Esophagus squamous epithelium (tissue), 5 donors: ENCODE measurements at places on chromosomes 12 and 14.

GRCh38 chr12:54711669-54712068 is 63.5 kb upstream of the DCD start:
- no peak for DNase-seq

DNA sequence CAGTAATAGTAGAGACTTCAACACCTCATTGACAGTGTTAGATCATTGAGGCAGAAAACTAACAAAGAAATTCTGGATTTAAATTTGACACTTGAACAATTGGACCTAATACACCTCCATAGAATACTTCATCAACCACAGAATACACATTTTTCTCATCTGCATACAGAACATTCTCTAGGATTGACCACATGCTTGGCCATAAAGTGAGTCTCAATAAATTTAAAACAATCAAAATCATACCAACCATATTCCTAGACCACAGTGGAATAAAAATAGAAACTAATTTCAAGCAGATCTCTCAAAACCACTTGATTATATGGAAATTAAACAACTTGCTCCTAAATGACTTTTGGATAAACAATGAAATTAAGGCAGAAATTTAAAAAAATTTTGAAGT is 82.3 kb downstream of the SLC38A4 start:
- no peak for DNase-seq

DNA sequence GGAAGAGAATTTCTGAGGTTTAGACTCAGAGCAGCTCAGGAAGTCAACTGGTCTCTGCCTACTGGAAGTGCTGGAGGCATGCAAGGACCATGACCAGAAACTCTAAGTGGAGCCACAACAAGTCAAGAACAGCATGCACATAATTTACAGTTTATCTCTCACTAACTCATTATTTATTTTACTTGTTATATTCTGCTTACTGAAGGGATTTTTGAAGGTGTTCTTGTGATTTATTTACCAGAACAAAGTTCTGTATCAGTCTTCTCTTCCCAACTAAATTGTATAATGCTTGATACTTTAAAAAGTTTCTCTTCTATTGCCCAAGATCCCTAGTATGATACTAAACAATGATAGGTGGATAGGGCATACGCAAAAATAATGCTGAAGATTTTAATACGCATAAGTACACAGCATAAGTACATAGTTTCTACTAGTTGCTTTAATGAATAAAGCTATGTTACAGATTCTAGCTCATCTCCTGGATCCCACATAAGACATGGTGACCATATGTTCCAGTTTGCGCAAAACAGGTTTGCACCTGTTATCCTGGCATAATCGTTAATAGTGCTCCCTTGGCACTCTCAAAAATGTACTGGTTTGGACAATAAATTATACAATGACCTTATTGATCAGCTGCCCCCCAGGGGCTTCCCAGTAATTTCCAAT is 11.6 kb upstream of the SPTB start:
- DNase-seq: no peak

DNA sequence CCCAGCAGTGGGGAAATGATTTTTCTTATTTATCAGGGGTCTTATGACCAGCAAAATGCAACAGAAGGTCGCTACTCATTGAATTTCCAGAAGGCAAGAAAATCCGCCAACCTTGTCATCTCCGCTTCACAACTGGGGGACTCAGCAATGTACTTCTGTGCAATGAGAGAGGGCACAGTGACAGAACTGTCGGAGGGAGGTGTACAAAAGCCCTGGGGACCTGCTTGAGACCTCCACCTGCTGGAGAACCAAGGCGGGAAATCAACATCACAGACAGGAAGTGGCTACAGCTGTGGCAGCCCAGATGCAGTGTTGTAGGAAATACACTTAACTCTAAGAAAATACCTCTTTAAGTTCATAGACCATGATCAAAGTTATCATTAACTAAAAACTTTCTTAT is 250.9 kb upstream of the OR4E1 start:
- no peak for DNase-seq

- no peak for DNase-seq
These were observed 134.2 kb downstream of the SMOC1 start for GRCh38 chr14:70013271-70013873.

GRCh38 chr12:21478756-21479455 is 22.5 kb downstream of the RECQL start:
- DNase-seq: no peak

DNA sequence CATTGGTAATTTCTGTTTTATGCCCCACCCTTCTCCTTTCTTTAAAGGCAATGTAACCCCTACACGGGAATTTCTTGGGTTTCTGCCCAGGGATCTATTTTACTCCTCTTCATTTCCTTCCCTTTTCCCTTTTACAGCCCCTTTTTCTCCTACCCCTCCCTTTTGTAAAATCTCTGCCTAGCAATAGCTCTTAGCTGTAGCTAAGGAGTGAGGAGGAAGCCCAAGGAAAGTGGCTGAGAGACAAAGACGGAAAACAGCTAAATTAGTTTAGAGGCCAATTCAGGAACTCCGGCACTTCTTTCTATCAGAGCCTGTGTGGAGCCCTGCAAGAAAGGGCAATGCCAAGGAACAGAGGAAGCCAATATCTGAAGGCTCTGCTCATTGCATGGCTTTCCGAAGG is 40.3 kb downstream of the SOCS2 start:
- DNase-seq: no peak

- no peak for DNase-seq
These were observed 6.4 kb downstream of the GNS start for GRCh38 chr12:64752833-64753238.

- no peak for DNase-seq
These were observed 5.2 kb upstream of the HSP90B1 start for GRCh38 chr12:103924761-103925641.

DNA sequence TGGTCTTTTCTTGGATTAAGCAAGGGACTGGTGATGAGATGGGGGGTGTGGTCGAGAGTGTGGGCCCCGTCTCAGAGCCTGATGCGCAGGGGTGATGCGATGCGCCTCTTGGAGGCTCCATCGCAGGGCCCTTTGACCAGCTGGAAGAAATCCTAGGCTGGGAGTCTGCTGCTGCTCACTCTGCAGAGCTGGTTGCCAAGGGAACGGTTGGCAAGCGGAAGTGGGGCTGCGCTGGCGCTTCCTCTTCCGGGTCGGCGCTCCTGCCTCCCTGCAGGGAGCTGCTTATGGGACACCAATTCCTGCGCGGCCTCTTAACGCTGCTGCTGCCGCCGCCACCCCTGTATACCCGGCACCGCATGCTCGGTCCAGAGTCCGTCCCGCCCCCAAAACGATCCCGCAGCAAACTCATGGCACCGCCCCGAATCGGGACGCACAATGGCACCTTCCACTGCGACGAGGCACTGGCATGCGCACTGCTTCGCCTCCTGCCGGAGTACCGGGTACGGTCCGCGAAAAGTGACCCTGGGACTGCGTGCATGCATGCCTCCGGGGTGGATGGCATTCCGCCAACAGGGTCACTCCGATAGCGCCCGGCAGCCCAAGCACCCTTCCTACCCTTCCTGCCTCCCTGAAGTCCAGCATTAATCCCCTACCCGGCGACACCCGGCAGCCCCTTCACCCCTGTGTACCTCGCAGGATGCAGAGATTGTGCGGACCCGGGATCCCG is at the start of gene MYG1:
Gene MYG1 (plus strand): TSS at position 242 of the 727 bp plus-strand sequence. CDS start 43 bp downstream, at position 285.
- peak; percentile 43 for DNase-seq

- DNase-seq: no peak
These were observed at the start of gene ADGRD1 for GRCh38 chr12:130953771-130954543. Gene ADGRD1, plus strand, starts transcription at chr12:130953907. Its CDS starts 559 bp downstream, at chr12:130954466.

DNA sequence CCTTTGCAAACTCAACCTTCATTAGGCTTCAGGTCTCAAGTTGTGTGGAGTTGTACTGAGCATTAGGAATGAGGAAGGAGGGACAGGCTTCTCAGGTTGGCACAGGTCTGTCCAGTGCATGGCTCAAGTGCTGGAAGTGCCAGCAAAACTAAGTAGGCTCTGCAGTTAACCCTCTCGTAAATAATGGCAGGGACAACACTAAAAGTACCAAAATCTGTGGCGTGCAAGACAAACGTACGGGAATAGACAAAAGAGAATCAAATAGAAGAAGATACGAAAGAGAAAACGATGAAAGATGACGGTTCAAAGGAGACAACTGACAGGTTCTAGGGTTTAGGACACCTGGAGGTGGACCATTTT is 612 bp downstream of the TRAPPC6B start:
- no peak for DNase-seq

GRCh38 chr12:17348311-17348710 is 741.7 kb downstream of the RERGL start:
- DNase-seq: no peak

DNA sequence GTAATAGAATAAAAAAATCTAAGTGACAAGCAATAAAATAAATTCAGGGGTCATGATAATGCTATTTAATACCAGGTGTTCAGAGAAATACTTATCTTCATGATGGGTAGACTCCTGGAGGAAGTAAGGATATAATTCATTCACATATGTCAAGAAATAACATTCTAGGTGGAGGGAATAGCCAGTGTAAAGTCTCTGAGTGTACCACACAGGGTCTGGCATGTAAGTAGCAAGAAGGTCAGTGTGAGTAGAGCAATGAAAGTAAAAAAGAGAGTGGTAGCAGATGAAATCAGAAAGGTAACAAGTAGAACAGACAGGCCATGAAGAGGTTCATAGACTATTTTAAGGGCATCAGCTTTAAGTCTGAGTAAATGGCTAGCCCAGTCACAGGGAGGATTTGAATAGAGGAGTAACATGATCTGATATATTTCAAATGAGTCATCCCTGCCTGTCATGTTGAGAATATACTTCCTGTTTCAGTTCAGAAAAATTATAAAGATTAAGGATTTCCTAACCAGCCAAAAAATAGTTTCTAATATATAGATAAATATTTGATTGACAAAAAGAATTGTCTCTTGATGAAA is 519.9 kb downstream of the C12orf50 start:
- no peak for DNase-seq

- no peak for DNase-seq
These were observed 4.1 kb downstream of the SHMT2 start for GRCh38 chr12:57233357-57234232.
